Endodermal cell (in vitro differentiated cells): ENCODE measurements at places on chromosomes 2 and 18.
A peak's percentile ranks its signal among the peaks of the same experiment; 100 is the strongest.

DNA sequence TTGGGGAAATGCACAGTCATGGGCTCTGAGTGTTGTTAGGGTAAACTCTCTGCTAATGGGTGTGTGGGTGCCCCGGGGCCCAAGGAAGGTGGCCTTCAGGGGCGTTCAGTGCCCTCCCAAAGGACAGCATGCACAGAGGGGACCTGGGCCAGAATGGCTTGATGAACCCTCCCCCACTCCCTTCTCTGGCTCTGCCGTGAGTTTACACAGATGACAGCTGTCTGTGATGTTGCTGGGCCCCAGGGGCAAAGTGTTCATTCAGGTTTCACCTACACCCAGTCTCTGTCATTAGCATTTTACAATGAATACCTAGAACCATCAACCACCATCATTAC, 3.2 kb downstream of the NPPC start:
- DNase-seq, result no peak

- no peak for DNase-seq
Measured at GRCh38 chr2:12935796-12936195, 219.1 kb downstream of the TRIB2 start.

DNA sequence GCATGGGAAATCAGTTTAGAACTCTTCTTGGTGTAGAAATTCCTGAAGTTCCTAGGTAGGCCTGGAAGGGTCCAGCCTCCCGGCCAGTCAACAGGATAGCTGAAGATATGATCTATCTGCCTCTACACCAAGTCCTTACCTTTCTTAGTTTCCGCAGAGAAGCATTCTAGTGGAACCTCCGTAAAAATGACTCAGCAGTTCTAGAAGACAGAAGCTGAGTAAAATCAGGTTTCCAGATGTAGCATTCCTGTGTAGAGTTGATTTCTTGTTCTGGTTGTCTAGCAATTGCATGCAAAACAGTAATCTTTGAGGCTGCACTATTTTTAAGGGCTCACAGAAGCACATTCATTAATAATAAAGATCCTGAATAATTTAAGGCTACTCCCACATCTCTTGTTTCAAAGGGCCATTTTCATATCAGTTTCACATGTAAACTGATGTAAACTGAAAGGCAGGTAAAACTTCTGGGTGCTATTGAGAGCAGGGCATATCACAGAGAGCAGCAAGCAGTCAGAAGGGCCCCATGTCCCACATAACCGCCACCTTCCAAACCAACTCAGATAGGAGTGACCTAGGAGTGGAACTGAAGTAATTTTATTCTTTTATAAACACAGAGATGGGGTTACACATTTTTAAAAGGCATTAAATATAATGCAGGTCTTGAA, 3.2 kb upstream of the DYTN start:
- DNase-seq, result no peak

DNA sequence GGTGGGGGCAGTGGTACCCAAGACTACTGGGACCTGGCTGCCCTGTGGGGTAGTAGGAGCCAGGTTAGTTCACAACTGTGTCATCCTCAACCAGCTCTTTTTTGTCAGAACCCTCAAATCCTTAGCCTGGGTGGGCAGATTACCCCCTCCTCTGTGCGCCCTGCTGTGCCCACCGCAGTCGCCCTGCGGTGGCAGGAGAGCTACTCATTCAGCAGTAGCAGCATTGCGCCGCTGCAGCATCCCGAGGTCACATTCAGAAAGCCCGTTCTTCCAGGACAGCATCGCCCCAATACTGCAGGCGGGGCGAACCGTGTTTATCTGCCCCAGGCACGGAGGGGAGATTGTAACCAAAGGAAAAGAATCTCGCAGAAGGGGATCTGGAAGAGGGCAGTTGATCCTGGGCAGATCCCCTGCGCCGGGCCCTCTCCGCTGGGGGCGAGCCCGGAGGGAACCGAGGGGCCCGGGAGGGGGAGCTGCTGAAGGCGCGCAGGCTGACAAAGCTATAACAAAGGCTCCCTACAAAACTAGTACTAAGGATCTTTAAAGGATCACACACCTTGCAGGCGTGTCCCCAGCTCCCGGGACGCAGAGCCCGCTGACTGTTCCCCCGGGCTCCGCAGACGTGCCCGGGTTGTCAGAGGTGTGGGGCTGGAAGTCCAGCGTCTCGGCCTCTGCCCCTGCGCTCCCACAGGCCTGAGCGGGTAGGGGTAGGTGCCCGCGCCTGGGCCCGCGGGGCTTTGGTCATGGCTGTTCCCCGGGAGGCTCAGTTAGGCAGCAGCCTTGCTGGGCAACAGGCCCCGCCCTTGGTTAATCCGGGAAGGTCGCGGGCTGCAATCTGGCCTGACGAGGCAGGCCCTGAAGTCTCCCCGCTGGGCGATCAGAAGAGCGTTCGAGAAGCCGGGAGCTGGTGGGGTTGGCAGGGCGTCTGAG, 13.2 kb downstream of the POU3F3 start:
- peak; percentile 81 for DNase-seq
